ENCODE measurements at places on chromosomes 12 and 14.
A peak's percentile ranks its signal among the peaks of the same experiment; 100 is the strongest.

DNA sequence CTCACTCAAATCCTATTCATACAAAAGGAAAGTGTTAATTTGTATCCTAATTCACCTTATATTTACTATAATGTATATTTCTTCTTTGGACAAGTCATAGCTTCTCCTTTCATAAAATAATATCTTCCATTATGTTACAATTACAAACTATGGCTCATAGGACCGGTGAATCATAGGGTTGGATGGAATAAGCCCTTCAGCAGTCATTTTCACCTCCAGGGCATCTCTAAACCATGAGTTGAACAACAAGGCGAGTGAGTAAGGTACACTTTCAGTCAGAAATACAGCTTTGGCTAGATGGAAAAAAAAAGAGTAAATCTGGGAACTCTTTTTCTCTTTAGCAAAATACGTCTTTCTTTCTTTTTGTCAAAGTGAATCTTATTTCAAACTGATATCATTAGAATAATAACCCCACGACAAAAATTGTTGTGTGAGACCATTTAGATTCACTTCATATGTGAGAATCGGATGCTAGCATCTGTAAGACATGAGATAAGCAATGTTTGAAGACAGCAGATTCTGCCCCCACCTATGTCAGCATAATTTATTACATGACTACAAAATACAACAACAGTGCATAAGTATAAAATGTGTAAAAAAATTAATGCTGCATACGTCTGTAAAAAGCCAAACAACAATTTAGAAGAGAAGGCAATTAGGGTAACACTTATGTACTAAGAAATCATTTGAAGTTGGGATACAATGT is 184.4 kb upstream of the SLC38A2 start:
- peak; percentile 46 for DNase-seq

DNA sequence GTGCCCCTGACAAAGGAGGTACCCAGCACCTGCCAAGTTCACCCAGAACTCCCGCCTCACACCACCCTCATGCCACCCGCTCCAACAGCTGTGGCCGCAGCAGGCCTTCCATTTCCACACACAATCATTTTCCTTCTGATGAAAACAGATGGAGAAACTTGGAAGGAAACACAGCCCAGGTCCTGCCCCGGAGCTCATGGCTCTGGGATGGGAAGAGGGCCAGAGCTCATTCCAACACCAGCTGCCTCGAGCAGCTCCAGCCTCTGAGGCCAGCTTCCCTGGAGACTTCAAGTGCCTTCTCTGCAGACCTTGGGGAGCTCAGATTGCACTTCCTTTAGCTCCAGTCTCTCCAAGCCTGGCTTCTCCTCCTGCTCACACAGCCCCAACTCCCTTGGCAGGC is 55.1 kb upstream of the CMKLR1 start:
- DNase-seq, result peak; percentile 63

- DNase-seq, result peak; percentile 96
Measured at GRCh38 chr12:15789220-15790171, at the start of gene EPS8. EPS8 (minus strand) TSS chr12:15789388; CDS start chr12:15682951, 106,437 bp downstream.

DNA sequence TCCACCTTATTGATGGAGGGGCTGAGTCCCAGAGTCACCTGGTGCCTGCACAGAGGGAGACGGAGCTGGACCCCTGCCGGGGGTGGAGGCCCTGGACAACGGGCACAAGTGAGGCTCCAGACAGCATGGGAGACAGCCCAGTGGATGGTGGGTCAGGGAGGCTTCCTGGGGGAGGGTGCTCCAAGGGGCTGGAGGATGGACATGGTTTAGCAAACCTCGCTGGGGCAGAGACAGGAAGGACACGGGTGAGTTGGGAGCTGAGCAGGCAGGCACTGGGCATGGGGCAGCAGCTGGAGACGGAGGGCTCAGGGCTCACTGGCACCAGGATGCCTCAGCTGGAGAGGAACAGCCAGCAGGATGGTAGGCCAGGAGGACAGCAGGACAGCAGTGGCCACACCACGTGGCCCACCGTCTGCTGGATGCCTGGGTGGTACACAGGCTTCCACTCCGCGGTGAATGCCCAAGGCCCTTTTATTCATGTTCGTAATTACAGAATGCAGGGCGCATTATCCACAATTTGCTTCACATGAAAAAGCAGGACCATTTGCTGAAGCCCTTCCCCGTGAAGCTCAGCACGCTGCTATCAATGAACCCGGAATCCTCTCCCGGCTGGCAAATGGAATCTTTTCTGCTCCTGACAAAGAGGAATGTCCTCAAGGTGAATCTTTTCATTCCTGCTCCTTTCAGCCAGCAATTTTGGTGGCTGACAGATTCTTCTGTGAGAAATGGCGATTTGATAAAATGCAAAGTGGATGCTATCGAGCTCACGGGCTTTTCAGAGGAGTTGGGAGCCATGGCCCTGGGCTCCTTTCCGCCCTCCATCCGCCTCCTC is 138.1 kb upstream of the C14orf180 start:
- no peak for DNase-seq

- peak; percentile 83 for DNase-seq
Measured at GRCh38 chr12:6765634-6766581, at the start of gene PTMS. PTMS (plus strand) TSS chr12:6766363; CDS start chr12:6766706, 343 bp downstream.

DNA sequence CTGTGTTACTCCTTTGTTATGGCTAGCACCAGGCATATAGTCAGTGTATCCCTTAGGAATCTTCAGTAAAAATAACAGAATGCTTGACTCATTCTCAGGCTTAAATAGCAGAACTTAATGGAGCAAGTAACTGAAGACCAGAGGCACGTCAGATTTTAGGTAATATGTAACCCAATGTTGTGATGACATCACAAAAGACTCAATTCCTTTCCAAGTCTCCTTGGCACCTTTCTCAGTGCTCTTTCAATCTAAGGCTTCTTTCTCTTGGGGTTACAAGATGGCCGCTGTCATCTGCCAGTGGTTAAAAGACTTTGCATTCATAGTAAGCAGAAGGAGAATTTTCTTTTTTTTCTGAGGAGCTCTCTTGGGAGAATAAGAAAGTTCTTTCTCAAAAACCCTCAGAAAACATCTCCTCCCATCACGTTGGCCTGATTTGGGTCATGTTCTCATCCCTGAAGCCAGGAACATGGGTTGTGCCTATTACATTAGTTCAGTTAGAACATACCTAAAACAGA is 33.4 kb upstream of the DCN start:
- peak; percentile 43 for DNase-seq

DNA sequence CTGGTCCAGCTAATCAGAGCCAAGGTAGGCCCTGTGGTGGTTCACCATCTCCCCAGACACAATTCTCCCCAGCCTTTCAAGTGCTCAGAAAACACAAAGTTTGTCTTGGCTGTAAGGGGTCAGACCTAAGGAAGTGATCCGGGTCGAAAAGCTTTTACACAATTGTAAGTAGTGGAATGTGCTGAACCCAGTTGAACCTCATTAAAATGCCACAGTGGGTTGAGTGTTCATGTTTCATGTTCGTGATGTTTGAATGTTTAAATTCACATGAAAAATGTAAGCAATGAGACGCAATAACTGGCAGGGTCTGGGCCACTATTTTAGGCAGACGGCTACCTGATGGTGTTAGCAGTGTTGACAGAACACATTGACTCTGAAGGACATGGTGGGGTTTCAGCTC is 60.9 kb upstream of the JDP2 start:
- DNase-seq, result no peak

DNA sequence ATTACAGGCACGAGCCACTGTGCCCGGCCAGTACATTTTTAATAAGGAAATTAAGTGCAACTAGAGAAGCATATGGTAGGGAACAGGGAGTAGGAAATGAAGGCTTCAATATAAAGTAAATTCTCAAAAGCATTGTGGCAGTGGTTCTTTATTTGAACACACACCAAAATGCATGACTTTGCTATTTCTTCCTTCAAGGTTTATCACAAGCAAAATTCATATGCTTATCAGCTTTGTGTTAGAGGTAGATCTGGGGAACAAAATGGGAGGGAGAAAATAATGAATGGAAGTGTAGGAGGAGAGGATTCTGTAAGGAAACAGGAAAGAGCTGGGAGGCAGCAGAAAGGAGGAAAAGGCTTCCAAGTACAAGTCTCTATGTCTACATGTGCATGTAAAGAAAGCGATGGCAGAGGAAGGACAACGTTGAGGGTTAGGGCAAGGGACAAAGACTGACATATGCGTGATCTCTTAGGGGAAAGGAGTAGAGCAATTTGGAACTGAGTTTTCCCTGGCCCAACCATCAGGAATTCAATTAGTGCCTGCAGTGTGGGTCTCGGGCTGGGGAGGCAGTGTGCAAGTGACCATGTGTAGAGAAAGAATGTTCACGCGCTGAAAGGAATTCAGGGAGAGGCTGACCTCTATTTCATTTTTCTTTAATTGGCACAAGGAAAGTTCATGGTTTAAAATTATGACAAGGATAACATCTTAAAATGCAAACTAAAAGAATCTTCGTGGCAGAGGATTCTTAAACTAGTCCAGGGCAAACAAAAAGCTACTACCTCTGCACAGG is 22.9 kb upstream of the RASSF8 start:
- no peak for DNase-seq

DNA sequence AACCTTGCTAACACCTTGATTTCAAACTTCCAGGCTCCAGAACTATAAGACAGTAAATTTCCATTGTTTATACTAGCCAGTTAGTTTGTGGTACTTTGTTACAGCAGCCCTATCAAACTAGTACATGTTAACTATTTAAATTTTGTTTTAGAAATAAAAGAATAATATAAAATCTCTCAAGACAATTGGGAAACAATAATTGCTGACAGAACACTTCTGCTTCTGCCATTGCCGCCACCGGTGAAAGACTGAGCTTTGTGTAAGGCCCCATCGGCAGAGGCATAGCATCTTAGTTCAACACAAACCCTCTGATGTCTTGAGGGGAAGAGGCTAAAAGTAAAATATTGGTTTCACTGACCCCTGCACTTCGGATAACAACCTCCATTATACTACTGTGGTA is 1607.1 kb upstream of the SEL1L start:
- DNase-seq, result no peak

- DNase-seq, result no peak
Measured at GRCh38 chr12:69430942-69431590, 39.1 kb upstream of the FRS2 start.

DNA sequence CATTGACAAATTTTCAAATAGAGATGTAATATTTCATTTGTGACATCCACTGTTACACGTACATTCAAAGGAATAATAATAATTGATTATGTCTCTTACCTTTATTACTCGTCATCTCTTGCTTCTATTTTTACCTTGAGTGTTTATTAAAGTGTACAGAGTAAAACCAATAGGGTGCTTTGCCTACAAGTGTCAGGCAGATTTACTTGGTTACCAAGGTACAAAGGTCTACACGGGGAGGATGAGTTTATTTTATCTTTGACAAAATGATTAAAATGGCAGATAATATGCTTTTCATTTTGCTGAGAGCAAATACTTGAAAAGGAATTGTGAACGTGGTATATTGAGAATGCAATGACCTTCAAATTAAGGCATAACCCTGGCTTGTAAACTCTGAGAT is 137.8 kb upstream of the SOX5 start:
- DNase-seq, result no peak

- DNase-seq, result no peak
Measured at GRCh38 chr12:32043928-32044549, 62.6 kb upstream of the BICD1 start.
